ENCODE measurements at places on chromosomes 16 and 17.

GRCh38 chr17:61369751-61370150, 29.9 kb upstream of the TBX2 start:
- DNase-seq: no peak

DNA sequence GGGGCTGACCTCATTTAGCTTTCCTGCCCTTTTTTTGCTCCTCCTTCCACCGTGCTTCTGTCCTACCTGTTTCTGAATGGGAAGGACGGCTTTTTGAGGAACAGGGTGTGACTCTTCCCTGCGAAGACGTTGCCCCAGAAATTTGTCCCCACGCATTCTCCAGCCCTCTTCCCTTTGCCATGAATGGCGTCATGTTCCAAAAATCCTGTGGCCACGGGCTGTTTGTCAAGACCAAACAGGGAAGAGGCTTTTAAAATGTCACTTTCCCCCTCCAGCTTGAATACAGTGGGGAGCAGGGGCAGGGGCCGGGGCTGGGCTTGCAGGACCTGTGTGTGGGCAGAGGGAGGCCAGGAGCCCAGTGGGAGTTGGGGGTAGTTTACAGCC, 13.9 kb downstream of the MPRIP start:
- no peak for DNase-seq

GRCh38 chr17:80034791-80035686, 633 bp downstream of the TBC1D16 start:
- peak; percentile 8 for DNase-seq

DNA sequence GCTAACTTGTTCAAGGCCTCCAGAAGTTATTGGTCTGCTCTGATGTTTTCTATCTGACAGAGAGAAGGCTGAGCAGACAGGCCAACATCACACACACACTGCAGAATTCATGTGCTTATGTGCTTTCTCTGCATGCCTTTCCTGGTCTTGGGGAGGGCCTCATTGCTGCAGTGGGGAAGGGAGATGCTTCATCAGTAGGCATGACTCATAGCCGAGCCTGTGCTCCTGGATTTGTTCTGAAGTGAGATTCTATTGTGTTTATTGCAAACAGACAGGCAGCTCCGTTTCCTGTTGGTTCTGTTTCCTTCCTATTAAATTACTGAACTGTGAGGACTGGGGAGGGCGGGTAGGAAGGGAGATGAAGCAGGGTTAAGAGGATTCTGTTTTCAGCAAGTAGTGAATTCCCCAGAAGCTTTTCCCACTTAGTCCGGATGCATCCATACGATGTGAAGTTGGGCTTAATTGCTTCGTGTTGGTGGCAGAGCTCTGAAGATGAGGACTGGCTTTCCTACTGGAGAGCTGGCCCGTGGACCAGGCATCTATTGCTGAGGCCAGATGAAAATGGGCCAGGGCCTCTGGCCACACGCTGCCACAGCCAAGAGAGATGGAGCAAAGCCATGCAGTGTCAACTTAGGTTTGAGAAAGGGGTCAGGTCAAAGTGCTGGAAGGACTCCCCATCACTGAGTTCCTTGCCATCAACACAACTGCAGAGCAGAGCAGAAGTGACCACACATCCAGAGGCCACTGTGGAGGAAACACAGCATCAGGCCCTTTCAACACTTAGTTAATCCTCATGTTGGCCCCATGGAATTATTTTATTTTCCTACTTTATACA, 179.3 kb downstream of the UTP18 start:
- no peak for DNase-seq

DNA sequence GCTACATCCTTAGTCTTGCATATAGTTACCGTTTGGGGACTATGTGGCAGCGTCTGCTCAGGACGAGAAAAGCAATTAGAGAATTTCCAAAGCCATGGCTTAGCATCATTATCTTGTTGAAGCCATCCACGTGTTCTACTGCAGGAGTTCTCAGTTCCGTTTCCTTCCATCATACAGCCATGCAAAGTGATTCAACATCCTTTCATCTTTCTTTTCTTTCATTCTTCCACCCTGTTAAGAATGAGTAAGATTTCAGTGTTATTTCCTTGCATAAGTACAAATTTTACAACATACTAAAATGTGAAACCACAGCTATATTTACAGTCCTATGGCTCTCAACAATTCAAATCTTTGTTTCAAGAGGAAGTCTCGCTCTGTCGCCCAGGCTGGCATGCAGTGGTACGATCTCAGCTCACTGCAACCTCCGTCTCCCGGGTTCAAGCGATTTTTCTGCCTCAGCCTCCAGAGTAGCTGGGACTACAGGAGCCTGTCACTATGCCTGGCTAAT, 3.8 kb downstream of the MARF1 start:
- no peak for DNase-seq

- no peak for DNase-seq
Measured at GRCh38 chr16:81784072-81784795, 5.1 kb downstream of the PLCG2 start.

DNA sequence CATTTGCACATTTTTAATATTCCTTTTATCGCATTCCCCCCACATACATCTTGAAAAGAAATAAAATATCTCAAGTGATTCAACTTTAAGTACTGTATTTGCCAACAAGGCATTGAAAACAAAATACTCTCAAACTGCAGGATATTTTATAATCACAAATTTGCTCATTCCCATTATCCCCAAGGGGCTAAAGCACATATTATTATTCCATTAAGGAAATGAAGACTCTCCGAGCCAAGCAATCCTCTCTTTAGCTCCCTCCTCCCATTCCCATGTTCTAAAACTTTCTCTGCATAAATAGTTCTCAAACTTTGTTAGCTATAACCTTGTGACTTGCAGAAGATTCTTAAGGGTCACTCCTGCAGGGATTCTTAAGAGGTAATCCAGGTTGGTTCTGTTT, 436.8 kb downstream of the KCNJ2 start:
- DNase-seq: no peak

DNA sequence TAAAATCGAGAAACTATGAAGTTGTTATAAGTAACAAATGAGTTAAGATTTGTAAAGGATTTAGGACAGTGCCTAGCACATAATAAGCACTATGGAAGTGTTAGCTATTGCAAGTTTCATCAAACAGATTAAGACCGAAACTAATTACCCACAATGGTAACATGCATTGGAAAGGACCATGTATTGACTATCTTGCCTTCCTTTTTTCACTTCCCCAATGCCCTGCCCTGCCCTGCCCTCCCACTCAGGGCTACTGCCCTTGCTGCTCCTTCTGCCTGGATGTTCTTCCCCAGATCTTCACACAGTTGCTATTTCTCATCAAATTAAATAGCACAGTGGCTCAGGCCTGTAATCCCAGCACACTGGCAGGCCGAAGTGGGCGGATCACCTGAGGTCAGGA, 202.1 kb upstream of the PSMD7 start:
- DNase-seq: no peak

- peak; percentile 64 for DNase-seq
Measured at GRCh38 chr17:34637548-34638525, 58.5 kb downstream of the TMEM132E start.

DNA sequence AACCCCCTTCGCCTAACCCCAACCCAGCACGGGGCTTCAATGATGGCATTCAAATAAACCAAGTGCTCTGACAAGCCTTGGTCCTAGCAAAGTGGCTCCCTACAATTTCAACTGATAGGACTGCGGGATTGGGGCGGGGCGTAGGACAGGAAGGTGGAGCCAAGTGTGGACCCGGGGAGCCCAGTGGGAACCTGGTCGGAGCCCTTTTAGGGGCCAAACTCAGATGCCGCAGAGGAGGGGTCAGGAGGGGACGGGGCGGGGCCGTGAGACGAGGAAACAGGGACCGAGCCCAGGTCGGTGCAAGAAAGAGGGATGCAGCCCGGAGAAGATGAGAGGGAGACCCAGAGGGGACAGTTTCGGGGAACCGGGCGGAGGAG, 13.2 kb upstream of the CDIPT start:
- DNase-seq: no peak

- DNase-seq: no peak
Measured at GRCh38 chr17:76164331-76164730, 23.3 kb upstream of the FOXJ1 start.

- no peak for DNase-seq
Measured at GRCh38 chr16:6918646-6919045, 414.0 kb upstream of the RBFOX1 start.

DNA sequence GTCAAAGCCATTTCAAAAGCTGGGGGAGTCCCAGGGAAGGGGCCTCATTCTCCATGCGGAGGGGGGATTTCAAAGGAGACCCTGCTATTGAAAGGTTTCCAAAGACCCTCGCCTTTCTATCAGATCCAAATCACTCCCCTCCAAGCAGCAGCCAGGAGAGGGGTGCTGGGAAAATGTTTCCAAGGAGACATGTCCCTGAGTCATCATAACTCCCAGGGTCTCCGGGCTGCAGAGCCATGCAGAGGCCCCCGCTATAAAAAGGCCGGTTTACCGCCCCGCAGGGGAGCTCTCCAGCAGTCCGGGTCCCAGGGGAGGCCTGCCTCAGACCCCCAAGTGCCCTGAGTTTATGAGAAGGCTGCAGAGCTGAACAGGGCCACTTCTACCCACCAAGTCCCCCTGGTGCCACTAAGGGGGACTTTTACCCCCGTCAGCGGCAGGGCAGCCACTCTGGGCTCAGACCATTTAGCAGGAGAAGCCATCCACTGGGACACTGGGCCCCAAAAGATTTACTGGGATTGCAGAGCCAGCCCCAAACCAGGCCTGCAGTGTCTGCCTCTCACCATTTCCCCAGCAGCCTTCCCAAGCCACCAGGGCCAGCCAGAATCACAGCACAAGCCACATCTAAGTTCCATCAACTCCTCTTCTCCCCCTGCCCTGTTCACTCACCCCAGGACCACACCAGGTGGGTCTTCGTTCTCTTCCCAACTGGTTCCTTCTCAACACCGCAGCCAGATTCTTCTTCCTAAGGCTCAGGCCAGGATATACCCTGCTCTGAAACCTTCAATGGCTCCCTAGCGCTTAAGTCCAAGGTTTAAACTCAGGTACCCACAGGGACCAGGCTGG, 234.4 kb downstream of the ZNF423 start:
- no peak for DNase-seq

GRCh38 chr17:65088621-65089360, 32.3 kb upstream of the GNA13 start:
- no peak for DNase-seq

GRCh38 chr17:73058022-73058421, 34.5 kb downstream of the SLC39A11 start:
- DNase-seq: no peak

- no peak for DNase-seq
Measured at GRCh38 chr16:78791926-78792325, 692.5 kb downstream of the WWOX start.

- no peak for DNase-seq
Measured at GRCh38 chr17:72476575-72476986, 355.8 kb downstream of the SOX9 start.

- no peak for DNase-seq
Measured at GRCh38 chr16:78237841-78238240, 138.4 kb downstream of the WWOX start.

GRCh38 chr17:3870871-3871306, 22.0 kb downstream of the CAMKK1 start:
- no peak for DNase-seq

DNA sequence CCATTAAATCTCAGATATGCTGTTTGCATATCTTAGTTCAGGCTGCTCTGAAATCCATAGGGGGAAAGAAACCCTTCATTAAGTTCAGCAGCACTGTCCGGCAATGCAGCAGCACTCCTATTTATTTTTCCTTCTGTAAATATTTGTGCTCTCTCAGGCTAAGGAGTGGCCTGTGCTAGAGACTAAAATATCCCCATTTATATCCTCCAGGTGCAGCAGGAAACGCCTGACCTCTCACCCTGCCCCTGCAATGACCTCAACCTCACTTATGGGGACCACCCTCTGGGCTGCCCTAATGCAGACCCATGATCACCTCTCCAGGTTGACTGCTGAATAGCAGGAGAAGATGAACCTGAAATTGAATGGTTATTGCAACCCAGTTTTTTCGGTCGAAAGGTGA, 165.0 kb upstream of the ELAC2 start:
- DNase-seq: no peak
